Globus pallidus (tissue), 1 donor: ENCODE measurements at places on chromosomes 11 and 22.

- DNase-seq = no peak
Observed at GRCh38 chr22:23036684-23037428, 33.5 kb upstream of the GNAZ start.

DNA sequence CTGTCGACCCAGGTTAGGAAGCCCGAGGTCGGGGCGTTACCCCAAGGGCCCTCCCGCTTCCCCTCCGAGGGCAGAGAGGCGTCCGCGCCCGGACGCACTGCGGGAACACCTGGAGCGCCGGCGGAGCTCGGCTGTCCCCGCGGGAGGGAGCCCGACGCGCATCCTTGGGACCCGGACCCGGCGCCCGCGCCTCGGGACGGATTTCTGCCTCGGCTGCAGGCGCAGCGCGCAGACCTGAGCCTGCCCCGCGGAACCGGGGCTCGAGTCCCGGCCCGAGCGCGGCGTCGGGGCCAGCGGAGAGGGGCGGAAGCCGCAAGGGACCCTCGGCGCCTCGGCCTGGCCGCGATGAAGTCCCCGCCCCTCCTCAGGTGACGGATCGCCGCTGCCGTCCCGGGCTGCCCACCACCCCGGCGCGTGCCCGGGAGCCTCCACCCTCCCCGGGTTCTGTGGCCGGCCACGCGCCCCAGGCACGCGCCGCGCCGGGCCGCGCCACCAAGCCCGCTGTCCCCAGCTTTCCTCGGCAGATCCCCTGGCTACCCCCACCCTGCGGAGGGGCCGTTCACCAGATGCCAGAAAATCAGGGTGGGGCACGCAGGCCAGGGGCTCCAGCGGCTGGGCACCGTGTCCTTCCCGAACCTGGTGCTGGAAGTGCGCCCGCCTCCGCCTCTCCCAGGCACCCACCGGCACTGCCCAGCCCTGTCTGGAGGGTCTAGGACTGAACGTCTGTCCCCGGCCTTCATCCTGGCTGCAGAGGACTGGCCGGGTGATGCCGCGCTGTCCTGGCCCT lies 410 bp downstream of the GLB1L3 start:
- DNase-seq = no peak

DNA sequence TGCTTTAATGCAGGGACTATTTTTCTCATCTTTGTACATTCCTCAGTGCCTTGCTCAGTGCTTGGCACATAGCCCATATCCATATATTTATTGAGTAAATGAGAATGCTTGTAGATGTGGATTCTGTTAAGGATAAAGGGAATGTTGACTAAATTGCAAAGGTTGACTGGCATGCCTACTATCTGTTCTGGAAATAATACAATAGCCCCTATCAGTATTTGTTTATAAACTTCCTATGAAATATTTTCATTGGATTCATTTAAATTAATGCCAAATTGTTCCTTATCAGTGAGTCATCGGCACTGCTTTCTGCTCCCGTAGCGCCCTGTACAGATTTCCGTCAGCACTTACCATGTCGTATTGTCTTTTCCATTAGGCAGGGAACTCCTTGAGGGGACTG lies 8.0 kb downstream of the RNF121 start:
- DNase-seq = no peak

DNA sequence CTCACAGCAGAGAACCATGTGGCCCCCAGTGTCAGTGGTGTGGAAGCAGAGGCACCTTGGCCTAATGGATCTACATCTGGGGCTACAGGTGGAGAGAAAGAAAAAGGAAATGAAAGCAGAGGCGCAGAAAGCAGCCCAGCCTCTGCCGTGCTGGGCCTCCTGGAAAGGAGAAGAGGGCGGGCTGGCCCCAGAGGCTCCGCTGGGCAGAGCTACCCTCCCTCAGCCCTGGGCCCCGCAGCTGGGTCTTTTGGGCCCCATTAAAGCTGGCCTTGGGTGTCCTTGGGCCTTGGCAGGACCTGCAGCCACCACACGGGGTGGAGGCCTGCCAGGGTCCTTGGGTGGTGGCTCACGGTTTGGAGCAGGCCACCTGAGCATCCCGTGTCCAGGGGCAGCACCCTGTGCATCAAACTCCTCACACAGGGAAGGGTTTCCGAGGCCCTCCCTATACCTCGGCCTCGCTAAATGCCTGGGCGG lies 31.6 kb upstream of the GAL start:
- no peak for DNase-seq

DNA sequence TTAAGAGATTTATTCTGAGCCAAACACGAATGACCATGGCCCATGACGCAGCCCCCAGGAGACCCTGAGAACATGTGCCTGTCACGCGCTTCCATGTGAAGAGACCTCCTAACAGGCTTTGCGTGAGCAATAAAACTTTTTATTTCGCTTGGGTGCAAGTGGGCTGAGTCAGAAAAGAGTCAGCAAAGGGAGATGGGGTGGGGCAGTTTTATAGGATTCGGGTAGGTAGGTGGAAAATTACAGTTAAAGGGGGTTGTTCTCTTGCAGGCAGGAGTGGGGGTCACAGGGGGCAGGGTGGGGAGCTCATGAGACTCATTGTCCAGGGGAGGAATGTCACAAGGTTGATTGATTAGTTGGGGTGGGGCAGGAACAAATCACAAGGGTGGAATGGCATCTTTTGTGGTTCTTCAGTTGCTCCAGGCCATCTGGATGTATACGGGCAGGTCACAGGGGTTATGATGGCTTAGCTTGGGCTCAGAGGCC lies 77.2 kb upstream of the FTH1 start:
- no peak for DNase-seq

GRCh38 chr11:78354408-78355308 lies 63.0 kb downstream of the GAB2 start:
- DNase-seq = no peak

DNA sequence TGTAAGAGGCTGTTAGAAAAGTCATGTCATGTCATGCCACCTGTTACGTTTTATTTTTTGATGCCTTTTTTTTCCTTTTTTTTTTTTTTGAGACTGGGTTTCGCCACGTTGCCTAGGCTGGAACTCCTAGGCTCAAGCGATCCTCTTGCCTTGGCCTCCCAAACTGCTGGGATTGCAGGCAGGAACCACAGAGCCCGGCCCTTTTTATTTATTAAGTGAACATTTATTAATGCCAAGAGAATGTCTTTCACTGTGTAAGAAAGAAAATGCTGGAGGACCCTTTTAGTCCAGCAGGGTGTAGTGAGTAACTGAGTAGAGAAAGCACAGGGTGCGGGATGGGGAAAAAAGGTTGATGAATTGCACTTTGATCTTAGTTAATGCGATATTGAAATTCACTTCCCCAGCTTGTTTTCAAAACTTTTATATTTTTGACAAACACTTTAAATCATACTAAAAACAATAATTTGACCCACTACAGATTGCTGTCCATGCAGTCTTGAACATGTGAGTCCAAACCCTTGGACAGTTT lies 2.3 kb upstream of the XBP1 start:
- DNase-seq = no peak

DNA sequence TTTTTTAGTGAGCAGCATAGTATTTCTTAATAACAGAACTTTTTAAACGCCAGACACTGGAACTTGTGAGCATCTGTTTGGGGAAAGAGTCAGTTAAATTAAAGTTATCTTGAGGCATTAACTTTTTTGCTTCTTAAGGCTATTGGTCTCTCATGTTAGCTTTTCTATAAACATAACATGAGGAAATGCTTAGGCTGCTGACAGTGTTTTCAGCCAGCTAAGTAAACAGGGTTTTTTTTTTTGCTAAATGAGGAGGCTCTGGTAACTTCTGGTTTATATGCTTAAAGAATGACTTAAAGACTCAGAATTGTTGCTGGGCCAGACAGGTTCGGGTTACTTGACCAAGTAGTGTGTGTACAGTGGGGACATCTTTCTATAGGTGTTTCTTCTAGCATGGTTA lies 95.8 kb upstream of the ALKBH3 start:
- no peak for DNase-seq

DNA sequence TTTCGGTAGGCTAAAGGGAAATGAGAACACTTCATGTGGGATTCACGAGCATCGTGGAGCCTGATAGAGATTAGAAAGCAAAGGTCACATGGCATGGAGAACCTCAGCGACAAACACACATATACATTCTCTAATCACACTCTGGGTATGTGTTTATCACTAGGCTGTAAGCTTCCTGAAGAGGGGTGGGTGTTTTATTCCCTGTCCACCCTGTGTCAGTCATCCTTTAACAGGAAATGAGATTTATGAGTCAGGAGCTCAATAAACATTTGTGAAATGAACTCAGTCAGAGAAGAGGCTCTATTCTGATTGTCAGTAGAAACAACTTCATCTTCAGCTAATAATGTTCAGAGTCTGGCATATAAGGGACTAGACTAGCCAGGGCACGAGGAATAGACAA lies 71.7 kb upstream of the EIF3M start:
- DNase-seq = no peak
